ELF-1 (cell line): ENCODE measurements at places on chromosomes 2 and 18.
A peak's percentile ranks its signal among the peaks of the same experiment; 100 is the strongest.

DNA sequence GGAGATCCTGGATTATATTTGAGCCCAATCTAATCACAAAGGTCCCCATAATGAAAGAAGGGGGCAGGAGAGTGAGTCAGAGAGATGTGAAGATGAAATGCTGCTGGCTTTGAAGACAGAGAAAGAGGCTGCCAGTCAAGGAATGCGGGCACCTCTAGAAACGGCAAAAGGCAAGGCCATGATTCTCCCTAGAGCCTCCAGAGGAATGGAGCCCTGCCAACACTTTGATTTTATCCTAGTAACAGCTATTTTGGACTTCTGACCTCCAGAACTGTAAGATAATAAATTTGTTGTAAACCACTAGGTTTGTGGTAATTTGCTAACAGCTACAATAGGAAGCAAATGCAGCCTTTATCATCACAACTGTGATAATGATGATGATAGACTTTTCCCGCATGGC, 32.9 kb downstream of the LBH start:
- no peak for DNase-seq

- peak; percentile 78 for DNase-seq
Measured at GRCh38 chr2:126527836-126528490, 128.0 kb upstream of the GYPC start.

DNA sequence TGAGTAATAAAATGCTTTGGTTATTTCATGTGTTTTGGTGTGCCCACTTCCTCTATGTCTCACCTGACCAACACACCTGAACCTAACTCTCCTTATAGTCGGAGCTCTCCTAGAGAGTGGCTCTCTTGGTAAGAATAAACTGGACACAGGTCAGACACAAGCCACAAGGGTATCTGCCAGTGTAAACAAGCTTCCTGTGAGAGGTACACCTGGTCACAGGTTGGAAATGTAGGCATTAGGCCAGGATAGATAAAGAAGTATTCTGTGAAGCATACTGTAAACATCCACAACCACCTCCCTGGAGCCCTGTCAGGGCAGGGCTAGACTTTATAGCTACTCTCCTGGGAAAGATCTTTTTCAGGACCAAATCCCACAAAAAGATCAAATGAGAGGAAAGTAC, 69.4 kb downstream of the ZDBF2 start:
- no peak for DNase-seq

DNA sequence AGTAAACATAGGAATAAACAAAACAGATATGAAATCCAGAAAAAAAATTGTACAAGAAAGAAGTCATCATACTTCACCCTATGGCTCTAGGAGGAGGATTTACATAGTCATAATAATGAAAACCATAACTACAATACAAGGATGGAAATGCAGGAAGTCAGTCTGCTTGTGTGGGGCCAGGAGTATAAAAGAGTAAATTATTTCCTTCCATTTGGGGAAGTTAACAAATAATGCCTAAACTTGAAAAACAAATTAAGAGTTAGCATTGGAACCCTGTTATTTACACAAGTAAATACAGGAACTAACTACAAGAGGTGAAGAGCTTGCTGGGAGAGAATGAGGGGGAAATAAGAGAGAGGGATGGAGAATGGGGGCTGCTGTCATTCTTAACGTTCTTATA, 15.4 kb downstream of the TMEM163 start:
- DNase-seq, result no peak

GRCh38 chr2:114156366-114157056, 266.6 kb downstream of the ACTR3 start:
- DNase-seq, result peak; percentile 6

DNA sequence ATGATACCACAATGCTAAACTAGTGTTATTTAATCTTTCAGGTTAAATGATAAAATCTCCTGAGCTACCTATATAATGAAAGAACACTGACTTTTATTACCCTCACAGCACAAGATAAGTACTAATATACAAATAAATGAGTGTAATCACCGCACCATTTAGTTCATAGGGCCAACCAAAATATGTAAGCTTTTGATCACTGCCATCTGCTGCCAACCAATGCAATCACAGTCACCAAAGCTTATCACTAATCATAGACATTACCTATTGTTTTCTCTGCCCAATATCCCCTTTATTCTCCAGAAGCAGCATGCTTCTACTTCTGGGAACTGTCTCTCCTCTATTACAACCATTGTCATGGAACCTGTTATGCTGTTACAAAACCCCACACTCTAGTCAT, 151.6 kb upstream of the LRATD1 start:
- DNase-seq, result no peak

DNA sequence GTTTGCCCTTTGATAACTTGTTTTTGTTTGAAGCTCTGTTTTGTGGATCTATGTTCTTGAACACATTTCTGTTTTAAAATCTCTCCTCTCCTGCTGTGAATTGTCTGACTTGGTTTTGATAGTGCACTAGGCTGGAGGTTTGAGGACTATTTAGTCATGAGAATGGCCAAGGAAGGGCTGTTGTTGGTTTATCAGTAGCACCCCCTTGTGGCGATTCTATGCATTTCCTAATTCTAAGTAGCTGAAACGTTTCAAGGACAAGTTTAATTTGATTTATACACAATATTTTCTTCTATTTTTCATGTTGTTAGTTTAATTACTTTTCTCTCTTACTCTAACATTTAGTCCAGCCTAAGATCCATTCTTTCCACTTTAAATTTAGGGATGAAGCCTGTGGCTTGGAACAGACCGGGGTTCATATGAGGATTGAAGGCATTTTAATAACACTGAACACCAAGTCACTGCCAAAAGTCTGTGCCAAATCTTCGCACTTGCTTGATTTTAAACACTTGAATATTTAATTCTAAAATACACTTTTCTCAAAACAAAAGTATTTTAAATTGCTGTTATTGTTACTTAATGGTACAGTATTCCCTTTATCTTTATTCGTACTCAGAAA, 166.0 kb downstream of the SOCS6 start:
- peak; percentile 39 for DNase-seq

DNA sequence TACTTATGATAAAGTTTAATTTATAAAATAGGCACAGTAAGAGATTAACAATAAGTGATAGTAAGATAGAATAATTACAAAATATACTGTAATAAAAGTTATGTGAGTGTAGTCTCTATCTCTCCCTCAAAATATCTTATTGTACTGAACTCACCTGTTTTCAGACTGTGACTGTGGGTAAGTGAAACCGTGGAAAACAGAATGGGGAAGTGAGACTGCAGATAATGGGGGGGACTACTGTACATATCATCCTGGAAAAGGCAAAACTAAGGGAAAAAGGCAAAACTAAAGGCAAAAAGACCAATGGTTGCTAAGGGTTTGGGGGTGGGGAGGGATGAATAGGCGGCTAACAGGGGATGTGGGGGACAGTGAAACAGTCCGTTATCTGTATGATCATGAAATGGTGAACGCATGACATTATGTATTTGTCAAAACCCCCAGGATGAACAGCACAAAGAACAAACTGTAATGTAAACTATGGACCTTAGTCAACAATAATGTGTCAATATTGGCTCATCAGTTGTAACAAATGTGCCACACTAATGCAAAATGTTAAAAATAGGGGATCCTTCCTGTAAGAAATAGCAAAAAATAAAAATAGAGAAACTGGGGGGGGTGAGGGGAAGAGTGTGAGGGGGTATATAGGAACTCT, 93.8 kb downstream of the EPB41L3 start:
- no peak for DNase-seq

DNA sequence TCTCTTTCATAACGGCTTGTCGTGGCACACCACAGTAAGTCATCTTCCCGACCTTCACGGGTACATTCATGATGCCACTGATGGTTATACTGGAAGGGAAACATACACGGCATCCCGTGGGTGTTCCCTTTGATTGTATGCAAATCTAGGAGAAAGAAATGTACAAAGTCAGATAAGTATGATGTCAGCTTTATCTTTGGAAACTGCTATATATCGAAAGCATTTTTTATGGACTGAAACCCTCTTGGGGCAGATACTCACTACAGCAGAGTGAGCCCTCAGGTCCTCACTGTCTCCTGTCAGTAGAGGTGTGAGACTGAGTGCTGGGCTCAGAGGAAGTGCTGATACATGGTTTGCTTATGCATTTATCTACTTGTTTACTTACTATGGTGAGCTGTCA, 20.4 kb downstream of the PLA2R1 start:
- DNase-seq, result no peak

- peak; percentile 29 for DNase-seq
Measured at GRCh38 chr2:27051902-27052645, 606 bp downstream of the AGBL5 start.

DNA sequence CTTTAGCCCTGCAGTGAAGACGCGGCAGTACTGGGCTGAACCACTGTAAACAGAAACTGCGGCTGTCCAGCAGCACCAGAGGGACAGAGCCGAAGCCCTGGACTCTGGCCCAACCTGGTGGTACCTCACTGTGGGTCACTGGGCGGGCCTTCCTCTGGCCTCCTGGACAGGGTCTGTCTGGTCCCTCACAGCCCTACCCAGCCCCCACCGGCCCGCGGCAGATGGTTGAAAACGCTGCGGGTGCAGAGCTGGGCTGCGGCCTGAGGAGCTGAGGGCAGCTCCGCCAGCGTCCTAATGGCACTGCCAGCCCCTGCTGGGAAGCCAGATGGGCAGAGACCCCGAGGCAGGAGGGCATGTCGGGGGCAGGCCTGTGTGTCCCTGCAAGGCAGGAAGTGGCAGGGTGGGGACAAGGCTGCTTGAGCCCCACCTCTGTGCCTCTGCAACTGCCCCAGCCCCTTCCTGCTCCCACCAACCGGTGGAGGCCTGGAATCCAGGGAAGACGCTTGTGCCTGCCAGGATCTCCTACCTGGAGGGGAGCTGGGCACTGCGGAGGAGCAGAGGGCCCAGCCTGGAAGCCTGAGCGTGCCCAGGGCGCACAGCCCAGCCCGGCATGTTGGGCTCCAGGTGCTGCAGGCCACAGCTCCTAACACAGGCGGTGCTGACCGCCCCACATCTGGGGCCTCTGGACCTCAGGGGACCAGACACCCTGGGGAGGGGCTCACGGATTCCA, 36.3 kb downstream of the HS6ST1 start:
- no peak for DNase-seq

GRCh38 chr2:117835990-117836760, 21.7 kb downstream of the DDX18 start:
- DNase-seq, result peak; percentile 69

DNA sequence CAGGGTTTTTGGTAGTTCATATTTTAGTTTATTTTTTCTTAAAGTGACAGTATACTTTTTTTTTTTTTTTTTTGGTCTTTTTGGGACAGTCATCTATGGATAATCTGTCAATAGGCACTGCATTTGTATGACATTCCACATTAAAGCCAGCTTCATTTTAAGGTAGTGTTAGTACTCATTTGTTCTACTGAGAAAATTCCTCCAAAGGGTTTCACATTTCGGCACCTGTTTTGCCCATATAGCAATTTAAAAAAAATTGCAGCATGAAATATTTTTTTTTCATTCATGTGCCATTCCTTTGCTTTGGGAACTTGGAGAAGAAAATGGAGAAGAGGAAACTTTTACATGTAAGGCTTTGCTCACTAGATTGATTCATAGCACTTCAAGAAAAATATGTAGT, 276.3 kb upstream of the TCF4 start:
- no peak for DNase-seq

DNA sequence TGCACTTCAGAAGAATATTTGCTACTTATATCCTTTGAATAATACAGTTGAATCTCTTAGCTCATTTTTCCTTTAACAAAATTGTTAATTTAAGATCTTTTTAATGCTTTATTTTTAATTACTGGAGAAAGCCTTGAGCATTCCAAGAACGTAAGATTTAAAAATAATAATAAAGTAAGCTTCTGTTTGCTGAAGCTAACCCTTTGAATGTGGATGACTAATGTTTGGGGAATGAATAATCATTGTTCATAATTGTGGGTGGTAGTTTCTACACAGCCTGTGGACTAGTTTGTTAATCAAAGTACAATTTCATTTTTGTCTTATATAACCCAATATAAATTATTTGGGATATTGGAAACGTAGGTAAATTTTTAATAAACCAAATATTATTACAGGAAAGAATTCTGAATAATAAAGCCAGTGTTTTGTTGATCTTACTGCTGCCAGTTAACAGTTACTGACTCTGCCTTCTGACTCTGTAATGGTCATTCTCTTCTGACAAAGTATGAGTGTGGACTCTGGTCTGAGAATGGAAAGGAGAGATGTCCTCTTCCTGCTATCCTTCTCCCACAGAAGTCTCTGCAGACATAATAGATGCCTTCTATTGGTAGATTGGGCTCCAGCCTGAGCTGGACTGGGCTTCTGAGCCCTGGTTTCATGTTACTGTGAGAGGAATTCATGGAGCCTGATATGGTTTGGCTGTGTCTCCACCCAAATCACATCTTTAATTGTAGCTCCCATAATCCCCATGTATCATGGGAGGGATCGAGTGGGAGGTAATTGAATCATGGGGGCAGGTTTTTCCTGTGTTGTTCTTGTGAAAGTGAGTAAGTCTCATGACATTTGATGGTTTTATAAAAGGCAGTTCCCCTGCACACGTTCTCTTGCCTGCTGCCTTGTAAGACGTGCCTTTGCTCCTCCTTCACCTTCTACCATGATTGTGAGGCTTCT, 292.7 kb upstream of the SLC39A10 start:
- no peak for DNase-seq

DNA sequence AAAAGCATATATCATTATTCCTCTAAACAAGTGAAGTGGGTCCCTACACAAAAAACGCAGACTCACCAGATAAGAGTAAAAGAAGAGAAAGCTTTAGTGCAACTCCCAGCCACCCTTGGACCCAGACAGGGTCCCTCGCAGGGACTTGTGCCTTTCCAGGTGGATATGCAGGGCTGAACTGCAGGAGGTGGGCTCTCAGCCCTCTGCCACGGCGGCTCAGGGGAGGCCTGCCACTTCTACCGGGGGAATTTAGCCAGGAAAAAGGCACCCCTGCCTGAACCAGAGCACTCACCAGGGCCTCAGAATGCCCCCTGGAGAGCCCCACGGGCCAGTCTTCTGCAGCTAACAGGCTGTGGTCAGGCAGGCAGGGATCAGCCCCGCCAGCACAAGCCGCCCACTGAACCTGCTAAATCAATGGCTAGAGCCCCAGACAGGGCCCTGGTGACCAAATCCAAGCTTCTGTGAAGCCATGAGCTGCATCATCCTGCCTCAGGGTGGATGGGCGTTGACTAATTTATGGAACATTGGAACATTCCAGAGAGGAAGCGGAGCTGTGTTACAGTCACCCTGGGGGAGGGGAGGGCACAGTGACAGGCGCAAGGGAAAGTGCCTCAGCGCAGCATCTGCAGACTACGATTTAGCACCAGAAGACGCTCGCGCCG, 209.3 kb downstream of the EIPR1 start:
- peak; percentile 93 for DNase-seq

DNA sequence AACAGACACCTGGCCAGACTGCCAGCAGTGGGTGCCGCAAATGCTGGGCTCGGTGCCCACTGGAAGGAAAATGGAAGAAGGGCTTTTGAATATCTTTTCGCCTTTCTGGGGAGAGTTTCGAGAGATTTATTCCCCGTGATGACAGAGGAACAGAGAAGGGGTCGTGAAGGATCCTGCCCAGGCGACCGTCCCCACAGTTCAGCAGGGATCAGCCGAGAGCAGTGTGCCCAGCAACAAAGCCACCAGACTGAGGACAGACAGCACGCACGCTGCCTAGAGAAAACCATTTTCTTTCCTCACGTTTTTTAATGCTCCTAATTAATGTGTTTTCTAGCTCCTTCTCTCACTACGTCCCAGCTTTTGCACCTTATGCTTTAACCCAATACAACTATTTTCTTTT, 47.7 kb downstream of the XRCC5 start:
- no peak for DNase-seq
